ENCODE measurements at places on chromosomes 1 and 21.

DNA sequence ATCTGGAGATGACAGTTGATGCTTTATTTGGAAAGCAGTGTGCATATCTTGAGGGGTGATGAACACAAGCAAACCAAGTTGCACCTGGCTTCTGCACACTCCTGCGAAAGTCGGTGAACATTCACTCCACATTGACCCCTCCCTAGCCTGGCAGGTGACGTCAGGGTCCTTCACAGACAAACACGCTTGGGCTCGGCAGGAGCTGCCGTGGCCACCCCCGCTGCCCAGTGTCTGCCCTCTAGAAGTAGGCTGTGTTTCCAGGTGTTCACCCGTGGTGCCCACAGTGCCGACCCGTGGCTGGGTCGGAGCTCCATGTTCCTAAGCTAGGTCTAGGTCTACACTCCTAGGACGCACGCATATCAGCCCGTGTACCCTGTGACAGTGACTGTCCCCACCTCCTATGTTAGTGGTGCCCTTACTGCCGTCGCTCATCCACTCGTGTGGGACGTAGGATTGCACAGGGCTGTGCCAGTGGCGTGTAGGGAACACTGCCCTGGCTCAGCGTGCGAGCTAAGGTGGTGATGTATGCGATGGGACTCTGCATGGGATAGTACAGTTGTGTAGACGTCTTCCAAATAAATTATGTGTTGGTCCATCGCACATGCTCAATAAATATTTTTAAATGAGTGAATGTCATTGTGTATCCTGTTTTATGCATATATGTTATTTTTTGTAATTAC is 29.0 kb downstream of the PRMT2 start:
- DNase-seq, result no peak

GRCh38 chr1:105172788-105173187 is 1423.1 kb downstream of the AMY1C start:
- DNase-seq, result no peak

DNA sequence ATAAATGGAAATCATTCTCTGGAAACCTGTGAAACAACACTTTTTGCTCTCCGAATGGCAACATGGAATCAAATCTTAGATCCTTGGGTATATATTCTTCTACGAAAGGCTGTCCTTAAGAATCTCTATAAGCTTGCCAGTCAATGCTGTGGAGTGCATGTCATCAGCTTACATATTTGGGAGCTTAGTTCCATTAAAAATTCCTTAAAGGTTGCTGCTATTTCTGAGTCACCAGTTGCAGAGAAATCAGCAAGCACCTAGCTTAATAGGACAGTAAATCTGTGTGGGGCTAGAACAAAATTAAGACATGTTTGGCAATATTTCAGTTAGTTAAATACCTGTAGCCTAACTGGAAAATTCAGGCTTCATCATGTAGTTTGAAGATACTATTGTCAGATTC is 45.7 kb downstream of the PTGFR start:
- no peak for DNase-seq

DNA sequence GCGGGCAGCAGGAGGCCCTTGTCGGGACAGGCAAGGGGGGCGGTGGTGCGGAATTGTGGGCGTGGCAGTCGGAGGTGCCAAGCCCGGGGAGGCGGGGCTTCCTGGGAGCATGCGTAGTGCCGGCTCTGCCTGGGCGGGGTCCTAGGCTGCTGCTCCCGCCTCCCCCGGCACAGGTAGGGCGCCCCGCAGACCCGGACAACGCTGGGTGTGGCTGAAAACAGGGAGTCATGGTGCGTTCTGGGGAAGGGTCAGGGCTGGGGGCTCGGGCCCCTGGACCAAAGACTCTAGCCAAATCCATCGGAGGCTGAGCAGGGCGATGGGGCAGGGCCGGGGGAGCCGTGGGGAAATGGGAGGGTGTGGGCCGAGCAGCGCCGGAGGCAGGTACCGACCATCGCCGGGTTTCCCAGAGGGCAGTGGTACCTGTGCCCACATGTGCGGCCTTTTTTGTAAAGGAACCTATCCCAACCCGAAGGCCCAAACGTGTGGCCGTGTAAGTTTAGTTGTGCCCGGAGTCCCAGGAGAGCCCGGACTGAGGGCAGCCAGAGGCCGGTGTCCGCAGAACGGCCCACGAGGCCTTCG is 231.9 kb downstream of the SDCCAG8 start:
- no peak for DNase-seq

DNA sequence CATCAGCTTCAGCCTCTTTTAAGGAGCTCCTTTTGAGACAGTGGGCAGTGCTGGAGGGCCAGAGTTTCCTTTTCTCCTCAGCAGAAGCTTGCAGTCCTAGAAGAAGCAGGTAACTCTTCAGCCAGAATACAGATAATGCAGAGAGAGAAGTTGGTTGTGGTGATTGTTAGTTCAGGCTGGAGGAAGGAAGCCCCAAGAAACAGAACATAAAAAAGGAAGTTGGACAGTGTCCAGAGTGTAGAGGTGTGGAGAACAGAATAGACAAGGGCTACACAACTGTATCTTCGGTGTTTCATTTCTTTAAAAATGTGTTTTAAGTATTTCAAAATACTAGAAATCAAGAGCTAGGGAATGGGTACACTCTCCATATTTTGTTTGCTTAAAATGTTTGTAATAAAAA is 6.4 kb upstream of the TACSTD2 start:
- DNase-seq, result no peak

- DNase-seq, result no peak
Measured at GRCh38 chr1:48807554-48808260, 31.0 kb upstream of the BEND5 start.

DNA sequence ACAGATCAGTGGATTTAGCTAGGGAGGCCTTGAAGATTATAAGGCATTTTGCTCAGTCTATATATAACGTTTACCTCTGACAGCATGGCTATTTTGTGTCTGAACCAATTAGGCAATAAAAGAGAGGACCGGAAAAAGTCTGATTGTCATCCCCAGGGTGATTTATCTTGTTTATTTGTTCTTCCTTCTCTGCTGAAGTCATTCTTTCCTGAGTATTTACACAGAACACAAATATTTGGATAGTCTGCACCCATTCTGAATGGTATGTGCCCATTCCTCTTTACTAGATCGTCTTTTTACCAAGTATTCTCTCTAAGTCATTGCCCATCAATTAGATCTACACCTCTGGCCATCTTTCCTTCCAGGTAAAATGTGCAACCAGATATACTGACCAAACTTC is 1602.9 kb downstream of the KCNT2 start:
- DNase-seq, result no peak

GRCh38 chr1:247716546-247716945 is at the start of gene OR6F1:
Gene OR6F1, minus strand, starts transcription at chr1:247716646. Its CDS starts 3,891 bp downstream, at chr1:247712755.
- DNase-seq, result no peak

DNA sequence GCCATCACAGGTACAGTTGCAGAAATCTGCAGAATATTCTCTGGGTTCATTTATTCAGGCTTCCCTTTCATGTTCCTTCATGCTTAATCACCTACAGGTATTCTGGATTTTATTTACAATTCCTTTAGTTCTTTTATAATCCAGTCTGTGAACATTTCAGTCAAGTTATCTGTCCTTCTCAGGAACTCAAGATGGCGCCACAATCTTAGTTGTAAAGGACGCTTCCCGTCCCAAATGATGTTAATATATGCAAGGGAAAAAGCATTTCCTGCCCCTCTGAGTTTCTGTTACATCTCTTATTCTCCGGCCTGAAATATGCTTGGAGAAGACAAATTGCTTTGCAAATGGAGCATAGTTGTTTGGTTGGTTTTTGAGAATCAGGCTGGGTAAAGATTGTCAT is 19.3 kb downstream of the F3 start:
- no peak for DNase-seq

- no peak for DNase-seq
Measured at GRCh38 chr1:216750031-216750627, 26.9 kb upstream of the ESRRG start.

DNA sequence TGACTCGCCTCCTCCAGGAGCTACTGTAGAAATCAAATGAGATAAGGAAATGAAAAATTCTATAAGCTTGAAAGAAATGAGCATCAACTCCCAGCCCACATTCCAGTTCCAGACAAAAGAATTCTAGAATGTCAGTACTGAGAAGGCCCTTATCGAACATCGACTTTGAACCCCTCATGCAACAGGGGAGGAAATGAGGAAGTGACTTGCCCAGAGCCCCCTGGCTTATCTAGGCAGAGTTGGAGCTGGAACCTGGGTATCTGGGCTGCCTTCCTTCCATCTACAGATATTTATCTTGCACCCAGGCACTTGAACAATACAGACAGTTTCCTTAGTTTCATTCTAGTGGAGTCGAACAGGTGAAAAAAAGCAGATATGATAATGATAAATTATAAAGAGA is 22.3 kb downstream of the MECR start:
- DNase-seq, result no peak

DNA sequence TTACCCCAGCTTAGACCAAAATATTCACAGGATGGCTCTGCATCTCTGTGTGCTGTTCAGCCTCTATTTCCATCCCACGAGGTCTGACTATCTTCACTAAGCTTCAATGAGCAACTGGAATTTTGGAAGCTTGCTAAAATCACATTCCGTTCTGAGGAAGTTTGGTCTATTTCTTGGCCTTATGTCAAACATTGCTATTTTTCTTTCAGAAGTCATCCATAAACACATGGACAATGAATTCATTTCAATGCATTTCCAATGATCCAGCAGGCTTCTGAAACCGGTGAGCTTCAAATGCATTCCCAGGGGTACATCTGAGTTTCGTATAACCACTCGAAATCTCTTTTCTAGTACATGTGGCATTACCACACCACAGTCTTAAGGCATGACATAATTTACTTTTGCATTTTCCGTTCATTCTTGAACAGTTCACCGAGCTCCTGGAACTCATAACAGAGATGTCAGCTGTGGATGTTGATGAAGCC is 294.1 kb upstream of the KAZN start:
- DNase-seq, result no peak

- DNase-seq, result no peak
Measured at GRCh38 chr1:220121791-220122530, 28.0 kb downstream of the IARS2 start.

DNA sequence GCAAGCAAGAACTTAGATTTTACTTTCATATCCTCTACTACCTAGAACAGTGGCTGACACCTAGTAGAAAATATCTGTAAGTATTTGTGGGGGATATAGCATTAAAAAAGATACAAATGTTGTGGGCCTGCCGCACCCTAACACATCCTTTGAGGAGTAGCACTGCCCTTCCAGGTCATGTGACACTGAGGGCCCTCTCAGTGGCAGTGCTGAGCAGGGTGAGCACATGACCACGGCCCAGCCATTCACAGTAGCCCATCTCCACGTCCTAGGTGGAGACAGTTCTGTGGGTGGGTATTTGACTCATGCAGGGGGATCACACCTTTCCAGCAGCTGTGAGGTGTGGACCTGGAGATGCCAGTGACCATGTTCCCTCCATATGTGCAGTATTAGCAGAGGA is 108.9 kb downstream of the OMA1 start:
- no peak for DNase-seq

DNA sequence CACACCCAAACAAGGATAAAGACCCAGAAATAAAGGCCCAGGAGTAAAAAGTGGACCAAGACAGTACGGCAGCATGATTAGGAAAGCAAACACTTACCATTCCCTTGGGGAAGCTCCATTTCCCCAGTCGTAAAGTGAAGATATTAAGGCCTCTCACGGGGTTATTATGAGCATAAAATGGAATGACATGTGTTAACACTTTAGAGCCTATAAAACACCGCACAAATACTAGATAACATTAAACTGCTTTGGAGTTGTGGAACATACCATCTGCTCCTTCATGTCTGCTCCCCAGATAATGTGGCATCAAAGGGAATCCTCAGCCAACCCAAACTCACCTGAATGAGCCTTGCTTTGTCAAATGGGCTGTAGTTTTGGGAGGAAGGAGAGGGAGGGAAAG is 8.9 kb upstream of the ITLN2 start:
- DNase-seq, result no peak

DNA sequence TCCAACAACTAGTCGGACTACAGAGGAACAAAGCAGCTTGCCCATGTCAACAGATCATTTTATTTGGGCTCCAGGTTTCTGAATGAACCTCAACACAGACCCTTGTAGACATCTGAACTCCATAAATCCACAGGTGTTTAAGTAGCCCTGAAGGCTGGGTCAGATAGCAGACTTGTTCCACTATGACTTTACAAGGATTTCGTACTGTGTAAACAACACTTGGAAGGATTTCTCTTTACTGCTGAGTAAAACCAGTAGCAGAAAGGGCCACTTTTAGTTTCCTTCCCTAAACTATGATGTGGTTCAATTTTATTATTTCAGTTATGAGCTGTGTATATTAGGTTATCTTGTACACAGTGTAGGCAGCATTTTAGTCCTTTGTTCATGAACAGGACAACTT is 316.4 kb upstream of the ADGRL2 start:
- no peak for DNase-seq

GRCh38 chr1:107318932-107319331 is 178.1 kb downstream of the NTNG1 start:
- no peak for DNase-seq

DNA sequence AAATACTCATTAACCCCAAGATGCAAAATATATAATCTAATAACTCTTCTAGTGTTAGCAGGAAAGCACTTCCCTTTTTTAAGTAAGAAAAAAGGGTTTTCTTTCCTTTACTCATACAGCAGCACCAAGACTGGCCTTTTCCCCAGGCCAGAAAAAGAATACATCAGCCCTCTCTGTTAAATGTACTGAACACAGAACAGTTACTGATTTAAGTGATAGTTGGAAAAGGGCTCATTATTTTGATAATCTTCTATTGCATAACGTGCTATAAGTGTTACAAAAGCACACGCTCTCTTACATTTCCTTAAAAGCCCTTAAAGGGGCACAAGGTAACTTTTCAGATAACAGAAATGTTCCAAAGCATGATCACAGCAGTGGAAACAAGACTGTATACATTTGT is 142.9 kb downstream of the TIAM1 start:
- no peak for DNase-seq

DNA sequence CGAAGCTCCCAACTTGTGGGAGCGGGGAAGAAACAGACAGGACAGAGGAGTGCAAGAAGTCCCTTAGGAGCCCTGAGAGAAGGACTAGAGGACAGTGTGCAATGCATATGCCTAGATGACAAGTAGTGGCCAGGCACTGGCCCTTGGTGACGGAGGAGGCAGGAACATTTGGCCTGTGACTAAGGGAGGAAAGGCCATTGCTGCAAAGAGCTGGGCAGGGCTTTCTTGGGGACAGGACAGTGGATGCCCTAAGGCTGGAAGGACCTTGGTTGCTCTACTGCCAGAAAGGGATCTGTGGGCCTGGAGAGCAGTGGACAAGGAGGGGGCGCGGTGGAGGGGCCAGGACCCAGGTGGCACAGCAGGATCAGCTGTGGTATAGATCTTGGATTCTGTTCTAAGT is 481.3 kb downstream of the CAMTA1 start:
- no peak for DNase-seq

- DNase-seq, result no peak
Measured at GRCh38 chr1:25614501-25615171, 2.0 kb upstream of the MAN1C1 start.
